ENCODE measurements at places on chromosomes 2 and 18.

- no peak for DNase-seq
Measured at GRCh38 chr2:86293612-86294011, 43.8 kb downstream of the REEP1 start.

DNA sequence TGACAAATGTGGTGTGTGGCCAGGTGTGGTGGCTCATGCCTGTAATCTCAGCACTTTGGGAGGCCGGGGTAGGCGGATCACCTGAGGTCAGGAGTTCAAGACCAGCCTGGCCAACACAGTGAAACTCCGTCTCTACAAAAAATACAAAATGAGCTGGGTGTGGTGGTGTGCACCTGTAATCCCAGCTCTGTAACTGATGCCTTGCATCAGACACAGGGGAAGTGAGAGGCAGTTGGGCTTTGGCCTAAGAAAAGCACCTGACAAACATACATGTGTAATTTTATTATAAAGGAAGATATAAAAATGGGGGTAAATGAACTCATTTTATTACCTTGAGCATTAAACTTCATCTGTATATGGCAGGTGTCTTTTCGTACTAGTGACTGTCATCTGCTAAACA is 66.7 kb upstream of the FAM136A start:
- DNase-seq: no peak

DNA sequence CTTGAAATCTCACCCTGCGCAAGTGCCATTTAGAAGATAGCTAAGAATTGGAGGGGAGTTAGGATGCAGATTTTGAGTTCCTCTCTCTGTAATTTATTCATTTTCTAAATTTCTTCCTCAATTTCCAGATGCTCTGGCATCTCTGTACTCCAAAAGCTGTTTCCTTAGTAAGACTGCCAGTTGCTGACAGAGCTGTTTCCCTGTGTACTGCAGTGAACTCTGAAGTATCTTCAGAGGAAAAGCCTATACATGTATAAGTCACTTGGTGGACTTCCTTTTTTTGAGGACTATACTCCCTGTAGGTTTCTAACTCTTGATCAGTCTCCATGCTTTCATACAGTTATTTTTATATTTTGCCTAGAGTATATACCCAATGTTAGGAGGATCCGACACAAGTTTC is 1.5 kb upstream of the RESP18 start:
- DNase-seq: no peak

GRCh38 chr2:174555998-174556397 is 41.6 kb downstream of the WIPF1 start:
- DNase-seq: no peak

- DNase-seq: no peak
Measured at GRCh38 chr2:69489793-69490192, 52.6 kb upstream of the NFU1 start.

DNA sequence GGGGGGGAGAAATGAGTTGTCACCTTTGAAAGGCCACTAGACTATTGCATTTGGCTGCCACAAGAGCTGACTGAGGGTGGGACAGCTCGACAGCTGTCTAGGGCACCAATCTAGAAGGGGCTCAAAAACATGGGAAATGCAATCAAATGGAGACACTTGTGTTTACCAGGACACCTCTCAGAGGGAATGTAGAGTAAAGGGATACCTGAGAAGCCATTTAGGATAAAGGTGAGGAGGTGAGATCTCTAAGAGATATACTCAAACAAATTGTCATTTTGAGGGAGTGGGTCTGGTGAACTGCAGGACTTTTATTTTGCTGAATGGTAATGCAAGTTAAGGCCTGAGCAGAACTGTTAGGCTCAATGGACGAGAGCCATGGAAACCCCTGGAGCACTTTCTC is 159.8 kb downstream of the DDX1 start:
- no peak for DNase-seq

DNA sequence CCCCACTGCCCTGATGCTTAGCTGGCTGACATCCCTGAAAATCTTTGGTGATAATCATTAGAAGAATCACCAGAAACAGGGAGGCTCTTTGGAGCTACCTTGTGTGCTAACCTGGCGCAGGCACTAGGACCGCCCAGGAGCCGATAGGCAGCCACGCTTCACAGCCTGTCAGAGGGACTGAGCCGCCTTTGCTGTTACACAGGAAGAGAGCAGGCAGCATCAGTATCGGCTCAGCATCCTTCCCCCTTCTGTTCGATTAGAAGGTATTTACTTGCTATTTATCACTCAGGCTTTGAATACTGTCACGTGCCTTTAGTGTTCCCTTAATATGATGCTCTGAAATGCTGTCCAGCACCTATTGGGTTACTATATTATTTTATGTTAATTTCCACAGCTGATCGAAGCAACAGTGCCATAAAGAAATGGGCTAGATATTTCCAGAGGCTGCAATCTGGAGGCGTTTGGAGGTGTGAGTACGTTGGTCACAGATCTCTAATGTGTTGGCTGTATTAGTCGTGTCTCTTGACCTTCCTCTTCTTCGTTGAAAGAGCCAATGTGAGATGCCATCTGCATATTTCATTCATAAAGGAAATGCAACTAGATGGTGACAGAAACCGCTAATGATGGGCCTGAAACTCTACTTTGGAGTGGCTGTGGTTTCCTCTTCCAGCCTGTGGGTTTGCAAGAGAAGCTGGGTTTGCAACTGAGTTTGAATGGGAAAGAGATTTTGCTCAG is 110.4 kb upstream of the RAB27B start:
- peak; percentile 48 for DNase-seq

GRCh38 chr2:209613649-209614305 is 157.9 kb upstream of the UNC80 start:
- DNase-seq: no peak

DNA sequence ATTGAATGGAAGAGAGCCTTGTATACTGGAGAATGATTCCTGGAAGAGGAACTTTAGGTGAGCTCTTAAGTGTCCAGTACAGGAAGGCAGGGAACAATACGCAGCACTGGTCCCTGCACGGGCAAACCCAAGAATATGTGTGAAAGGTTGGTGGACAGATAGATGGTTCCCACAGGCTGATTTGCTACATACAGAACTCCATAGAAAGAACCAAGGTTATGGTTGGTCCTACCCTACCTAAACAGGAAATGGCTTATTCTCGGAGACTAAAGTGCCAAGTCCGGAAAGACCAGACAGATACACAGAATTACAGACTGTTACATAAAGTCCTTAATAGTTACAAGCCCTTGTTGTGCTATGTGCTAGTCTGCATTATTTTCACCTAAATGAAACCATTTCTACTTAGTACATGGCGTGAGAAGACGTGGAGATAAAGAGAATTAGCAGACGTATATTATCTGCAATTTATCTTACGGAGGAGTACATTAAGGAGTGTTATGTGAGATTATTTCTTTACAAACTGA is 1.2 kb downstream of the REV1 start:
- DNase-seq: no peak

DNA sequence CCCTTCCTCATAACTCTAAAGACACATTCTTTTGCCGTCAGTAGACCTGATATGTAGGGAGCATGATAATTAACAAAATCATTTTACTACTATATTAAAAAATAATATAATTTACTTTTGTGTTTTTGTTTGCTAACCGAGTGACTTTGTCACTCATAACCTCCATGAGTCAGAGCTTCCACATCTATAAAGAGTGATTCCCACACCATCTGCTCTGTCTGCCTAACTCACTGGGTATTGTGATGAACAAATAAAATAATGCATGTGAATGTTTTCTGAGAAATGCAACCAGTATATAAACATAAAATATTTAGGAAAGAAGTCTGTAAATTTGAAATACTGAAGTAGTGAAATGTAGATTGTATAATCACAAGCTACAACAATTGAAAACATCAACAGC is 123.4 kb upstream of the DSEL start:
- DNase-seq: no peak

GRCh38 chr2:190819840-190820301 is 60.8 kb upstream of the GLS start:
- DNase-seq: no peak

DNA sequence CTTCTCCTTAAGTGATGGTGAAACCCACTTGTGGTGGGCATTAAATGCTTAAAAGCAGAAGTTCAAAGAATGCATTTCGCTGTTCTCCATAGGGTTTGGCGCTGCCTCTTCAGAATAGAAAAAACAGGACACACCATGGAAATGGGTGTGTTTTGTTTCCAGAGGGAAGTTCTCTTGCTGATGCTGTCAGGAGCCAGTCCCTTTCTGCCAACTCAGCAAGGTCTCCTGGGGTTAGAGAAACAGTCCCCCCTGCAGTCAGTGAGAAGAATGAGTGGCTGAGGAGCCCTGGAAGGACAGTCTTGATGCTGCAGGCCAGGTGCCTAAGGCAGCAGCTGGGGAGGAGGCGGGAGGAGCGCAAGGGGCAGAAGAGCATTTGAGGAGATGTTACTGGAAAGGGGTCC is 37.8 kb upstream of the ASAP2 start:
- DNase-seq: no peak

- no peak for DNase-seq
Measured at GRCh38 chr2:44909831-44910230, 31.7 kb upstream of the SIX3 start.

GRCh38 chr2:149741646-149742045 is 154.1 kb upstream of the MMADHC start:
- DNase-seq: no peak

DNA sequence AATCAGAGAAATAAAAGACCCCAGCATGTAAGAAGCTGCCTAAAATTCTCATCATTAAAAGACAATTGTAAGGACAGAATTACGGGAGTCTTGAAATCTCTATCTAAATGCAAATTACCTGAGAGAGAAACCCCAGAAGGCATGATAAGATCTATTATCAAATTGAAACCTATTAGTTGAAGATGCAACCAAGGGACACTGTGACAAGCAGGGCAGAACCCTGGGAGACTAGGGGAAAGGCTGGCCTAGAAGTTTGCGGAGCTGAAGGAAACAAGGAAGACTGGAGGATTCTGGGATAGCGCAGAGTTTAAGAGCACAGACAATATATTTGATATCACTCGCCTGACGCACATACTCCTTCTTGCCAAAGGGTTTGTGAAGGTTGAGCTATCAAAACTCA is 319.5 kb upstream of the CHAC2 start:
- no peak for DNase-seq

GRCh38 chr2:41896186-41896846 is 151.5 kb upstream of the PKDCC start:
- DNase-seq: no peak

GRCh38 chr2:231069379-231070054 is 12.8 kb downstream of the PSMD1 start:
- no peak for DNase-seq

Measured in D721Med (cell line).